ENCODE measurements at places on chromosomes 7 and 10. TPM values are rescaled to one million over a fixed set of nuclear protein-coding genes. Genes with fewer than 3 reads are reported as not detected.

TAS2R40 gene
- not detected for polyA plus RNA-seq

NCF1 gene
- 1.9 TPM for polyA plus RNA-seq

FZD1 gene
- 2.7 TPM for polyA plus RNA-seq

CYP3A4 gene
- 0.20 TPM for polyA plus RNA-seq

MACC1 gene
- polyA plus RNA-seq: 4.9 TPM

PNLIPRP2 gene
- 0.14 TPM for polyA plus RNA-seq

GNB2 gene
- 147 TPM for polyA plus RNA-seq

SLC16A9 gene
- 4.9 TPM for polyA plus RNA-seq

MAPK8 gene
- 14.5 TPM for polyA plus RNA-seq

BAG3 gene
- polyA plus RNA-seq: 39.4 TPM

TEX47 gene
- not detected for polyA plus RNA-seq

TRIM4 gene
- 11.8 TPM for polyA plus RNA-seq

TMEM229A gene
- polyA plus RNA-seq: not detected

IFIT5 gene
- polyA plus RNA-seq: 3.4 TPM

ADK gene
- 45.2 TPM for polyA plus RNA-seq

ADCYAP1R1 gene
- polyA plus RNA-seq: 0.11 TPM

UPK3B gene
- 63.9 TPM for polyA plus RNA-seq

TEX36 gene
- polyA plus RNA-seq: not detected

ADCY1 gene
- 0.18 TPM for polyA plus RNA-seq

LDB3 gene
- polyA plus RNA-seq: 1.4 TPM

PAX4 gene
- not detected for polyA plus RNA-seq

DPCD gene
- 17.3 TPM for polyA plus RNA-seq

ADAM8 gene
- 2.6 TPM for polyA plus RNA-seq

ADAM12 gene
- polyA plus RNA-seq: under 0.01 TPM

GDF2 gene
- polyA plus RNA-seq: not detected

SEMA3D gene
- 0.08 TPM for polyA plus RNA-seq

CCDC6 gene
- 23.2 TPM for polyA plus RNA-seq

ABCA13 gene
- 1.6 TPM for polyA plus RNA-seq

SUN3 gene
- polyA plus RNA-seq: not detected

PIK3AP1 gene
- polyA plus RNA-seq: 0.31 TPM

ASAH2 gene
- 0.18 TPM for polyA plus RNA-seq

WDR11 gene
- 17.4 TPM for polyA plus RNA-seq

UTF1 gene
- not detected for polyA plus RNA-seq

FAM221A gene
- polyA plus RNA-seq: 11.3 TPM

PVRIG gene
- 0.24 TPM for polyA plus RNA-seq

SLC18A3 gene
- polyA plus RNA-seq: not detected

ANKRD26 gene
- polyA plus RNA-seq: 1.5 TPM

NACAD gene
- polyA plus RNA-seq: 0.37 TPM

RARRES2 gene
- polyA plus RNA-seq: 39.3 TPM

DNAH11 gene
- polyA plus RNA-seq: 0.51 TPM

MMD2 gene
- not detected for polyA plus RNA-seq

GATA3 gene
- 0.31 TPM for polyA plus RNA-seq

TAS2R41 gene
- polyA plus RNA-seq: not detected

CAMK2G gene
- polyA plus RNA-seq: 25.3 TPM

INSYN2A gene
- polyA plus RNA-seq: not detected

TUBAL3 gene
- 0.20 TPM for polyA plus RNA-seq

STEAP4 gene
- polyA plus RNA-seq: 6.2 TPM

MYL10 gene
- polyA plus RNA-seq: not detected
